ENCODE measurements at places on chromosomes 5 and 9. TPM values are rescaled to one million over a fixed set of nuclear protein-coding genes. Genes with fewer than 3 reads are reported as not detected.

- no peaks in the 10 kb centered on the region for H3K36me3 ChIP-seq
- H3K4me1 ChIP-seq, result no peaks in the 10 kb centered on the region
- no peak for DNase-seq
- H3K27me3 ChIP-seq, result no peaks in the 10 kb centered on the region
- H3K4me3 ChIP-seq, result no peak overlapping the region
These were observed 1.8 kb downstream of the HACD4 start for GRCh38 chr9:21029661-21030060.

GRCh38 chr9:33124751-33125381 lies 42.3 kb downstream of the B4GALT1 start:
- H3K36me3 ChIP-seq, result no peaks in the 10 kb centered on the region
- no peaks in the 10 kb centered on the region for H3K27me3 ChIP-seq
- peak overlapping the region; percentile 26 for H3K27ac ChIP-seq

DNA sequence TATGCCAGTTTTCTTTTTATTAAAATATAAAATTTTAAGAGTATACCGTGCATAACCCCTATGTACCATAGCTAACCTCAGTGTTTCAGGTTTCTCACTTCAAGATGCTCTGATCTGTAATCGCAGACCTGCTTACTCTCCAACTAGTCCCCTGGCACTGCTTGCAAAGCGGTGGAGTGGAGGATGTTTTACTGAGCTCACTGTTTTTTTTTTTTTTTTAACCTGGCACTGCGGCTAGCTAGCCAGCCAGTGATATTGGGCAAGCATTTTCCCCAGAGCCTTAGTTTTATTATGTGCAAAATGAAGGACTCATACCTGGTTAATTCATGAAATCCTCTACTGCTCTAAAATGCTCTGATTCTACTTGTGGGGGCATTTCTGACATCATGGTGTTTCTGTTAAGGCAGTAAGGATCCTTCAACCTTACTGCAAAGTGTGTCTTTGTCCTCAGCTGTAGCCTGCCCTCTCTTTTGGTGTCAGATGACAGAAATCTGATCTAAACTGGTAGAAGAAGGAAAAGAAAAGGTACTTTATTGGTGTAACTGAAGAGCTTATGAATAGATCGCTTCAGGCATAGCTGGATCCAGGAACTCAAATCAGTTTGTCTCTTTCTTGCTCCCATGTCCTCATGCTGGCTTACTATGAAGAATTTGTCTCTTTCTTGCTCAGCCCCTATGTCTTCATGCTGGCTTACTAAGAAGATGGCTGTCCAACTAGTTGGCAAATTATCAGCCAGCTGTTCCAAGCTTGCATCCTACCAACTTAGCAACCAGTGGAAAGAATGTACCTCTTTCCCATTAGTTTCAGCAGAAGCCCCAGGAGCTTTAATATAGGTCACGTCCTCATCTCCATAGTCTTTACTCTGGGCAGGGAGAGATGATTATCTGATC lies 59.8 kb downstream of the DOCK2 start:
- H3K4me3 ChIP-seq, result no peak overlapping the region
- no peak for DNase-seq
- H3K4me1 ChIP-seq, result no peaks in the 10 kb centered on the region
- no peaks in the 10 kb centered on the region for H3K27me3 ChIP-seq
- no peaks in the 10 kb centered on the region for H3K36me3 ChIP-seq

DNA sequence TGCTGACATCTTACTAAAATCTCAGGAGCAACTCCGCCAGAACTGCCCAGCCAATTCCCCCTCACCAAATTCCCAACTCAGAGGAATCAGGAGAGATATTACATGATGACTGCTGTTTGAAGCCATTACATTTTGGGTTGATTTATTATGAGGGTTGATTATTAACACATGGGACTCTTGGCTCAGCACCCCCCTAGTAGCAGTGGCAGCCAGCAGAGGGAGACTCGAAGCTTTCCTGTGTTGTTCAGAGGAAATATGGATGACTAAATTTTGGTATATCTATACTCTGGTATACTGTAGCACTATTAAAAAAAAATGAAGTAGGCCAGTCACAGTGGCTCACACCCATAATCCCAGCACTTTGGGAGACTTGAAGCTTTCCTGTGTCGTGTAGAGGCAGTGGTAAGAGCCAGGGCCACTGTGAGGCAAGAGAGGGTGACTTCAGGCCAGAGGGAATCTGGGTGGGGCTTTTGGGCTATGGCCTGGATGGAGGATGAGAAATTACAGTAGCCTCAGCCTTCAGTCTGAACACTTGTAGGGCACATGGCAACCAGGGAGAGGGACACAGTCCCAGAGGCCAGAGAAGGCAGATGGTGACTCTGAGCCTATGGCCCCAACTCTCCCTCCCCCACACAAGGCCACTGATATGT lies 111.4 kb downstream of the LHX2 start:
- H3K4me1 ChIP-seq, result no peaks in the 10 kb centered on the region
- H3K36me3 ChIP-seq, result no peaks in the 10 kb centered on the region
- H3K27ac ChIP-seq, result no peak overlapping the region
- H3K27me3 ChIP-seq, result no peaks in the 10 kb centered on the region
- DNase-seq, result no peak

- H3K36me3 ChIP-seq, result no peaks in the 10 kb centered on the region
- DNase-seq, result peak; percentile 69
- H3K27ac ChIP-seq, result peak overlapping the region; percentile 67
- no peaks in the 10 kb centered on the region for H3K27me3 ChIP-seq
- H3K4me1 ChIP-seq, result no peaks in the 10 kb centered on the region
- H3K4me3 ChIP-seq, result peak overlapping the region; percentile 48
These were observed 61.8 kb downstream of the SPATA31C2 start for GRCh38 chr9:88076286-88077070.

DNA sequence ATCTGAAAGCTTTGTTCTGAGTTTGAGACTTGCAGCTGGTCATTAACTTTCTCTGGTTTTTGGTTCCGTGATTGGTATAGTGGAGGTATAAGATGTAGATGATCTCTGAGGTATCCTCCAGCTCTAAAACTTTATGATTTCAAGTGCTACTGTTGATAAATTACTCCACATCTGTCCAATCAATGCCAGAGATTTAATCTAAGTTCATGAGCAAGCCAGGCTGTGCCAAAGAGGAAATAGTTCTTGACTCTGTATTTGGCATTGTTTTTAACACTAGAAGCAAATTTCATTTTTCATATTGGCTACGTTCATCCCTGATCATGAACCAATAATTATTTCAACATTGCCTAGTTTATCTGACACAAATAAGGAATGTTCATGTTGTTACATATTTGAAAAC lies 28.5 kb upstream of the CHD1 start:
- no peak for DNase-seq
- no peak overlapping the region for H3K4me3 ChIP-seq
- H3K27ac ChIP-seq, result no peak overlapping the region
- no peaks in the 10 kb centered on the region for H3K36me3 ChIP-seq
- no peaks in the 10 kb centered on the region for H3K4me1 ChIP-seq
- H3K27me3 ChIP-seq, result no peaks in the 10 kb centered on the region

DNA sequence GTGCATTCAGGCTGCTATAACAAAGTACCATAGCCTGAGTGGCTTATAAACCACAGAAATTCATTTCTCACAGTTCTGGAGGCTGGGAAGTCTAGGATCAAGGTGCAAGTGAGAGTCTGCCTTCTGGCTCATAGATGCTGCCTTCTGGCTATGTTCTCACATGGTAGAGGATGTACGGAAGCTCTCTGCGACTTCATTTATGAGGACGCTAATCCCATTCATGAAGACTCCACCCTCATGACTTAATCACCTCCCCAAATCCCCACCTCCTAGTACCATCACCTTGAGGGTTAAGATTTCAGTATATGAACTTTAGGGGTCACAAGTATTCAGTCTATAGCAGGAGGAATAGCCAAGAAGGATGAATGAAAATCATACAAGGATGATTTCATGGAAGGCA lies 37.3 kb upstream of the KCNIP1 start:
- no peaks in the 10 kb centered on the region for H3K27me3 ChIP-seq
- no peak overlapping the region for H3K27ac ChIP-seq
- no peaks in the 10 kb centered on the region for H3K36me3 ChIP-seq
- no peak overlapping the region for H3K4me3 ChIP-seq

DNA sequence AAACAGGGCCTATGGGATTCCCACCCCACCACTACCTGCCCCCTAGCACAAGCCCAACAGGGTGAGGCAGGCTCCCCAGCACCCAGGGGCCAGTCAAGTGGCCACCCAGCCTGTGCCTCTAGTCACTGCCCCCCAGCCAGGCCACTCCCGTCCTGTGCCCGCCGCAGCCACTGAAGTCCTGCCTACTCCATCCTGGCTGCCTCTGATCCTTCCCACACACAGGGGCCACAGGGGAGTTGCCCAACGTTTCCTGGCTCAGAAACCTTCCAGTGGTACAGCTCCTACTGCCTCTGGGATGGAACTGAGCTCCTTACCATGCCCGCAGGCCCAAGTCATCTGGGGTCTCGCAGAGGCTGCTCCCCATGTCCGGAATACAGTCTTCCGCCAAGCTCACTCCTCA lies 70.2 kb upstream of the STXBP1 start:
- peak overlapping the region; percentile 23 for H3K27ac ChIP-seq
- peaks cover 3% of the 10 kb centered on the region for H3K4me1 ChIP-seq
- H3K36me3 ChIP-seq, result no peaks in the 10 kb centered on the region
- DNase-seq, result peak; percentile 69

FAM151B gene
- total RNA-seq, result 5.0 TPM

PCDHGA4 gene
- 0.59 TPM for total RNA-seq

FLT4 gene
- 35.5 TPM for total RNA-seq

DMAC1 gene
- total RNA-seq, result 4.4 TPM
